NCI-H460 (cell line): ENCODE measurements at places on chromosomes 5 and 9. TPM values are rescaled to one million over a fixed set of nuclear protein-coding genes. Genes with fewer than 3 reads are reported as not detected.

PCDH1 gene
- 3.3 TPM in 2 replicates for total RNA-seq

LECT2 gene
- not detected in 2 replicates for total RNA-seq

GZMA gene
- total RNA-seq = not detected in 2 replicates

SIGMAR1 gene
- total RNA-seq = 80.3 and 83.5 TPM in 2 replicates

CER1 gene
- not detected in 2 replicates for total RNA-seq

KCNV2 gene
- total RNA-seq = not detected in 2 replicates

LCN15 gene
- not detected in 2 replicates for total RNA-seq

LCN9 gene
- total RNA-seq = not detected in 2 replicates

LHX6 gene
- 0.10 and 0.98 TPM in 2 replicates for total RNA-seq

GALNT12 gene
- 8.6 and 8.8 TPM in 2 replicates for total RNA-seq

LEAP2 gene
- 1.6 and 1.8 TPM in 2 replicates for total RNA-seq

PCDHAC1 gene
- total RNA-seq = 0.92 and 1.1 TPM in 2 replicates

CA9 gene
- total RNA-seq = 10.1 and 13.7 TPM in 2 replicates

MED27 gene
- 23.5 and 24.7 TPM in 2 replicates for total RNA-seq

CACNA1B gene
- total RNA-seq = not detected in 2 replicates

EPB41L4B gene
- total RNA-seq = 23.1 and 24.5 TPM in 2 replicates

DRD1 gene
- total RNA-seq = not detected in 2 replicates

OMD gene
- not detected in 2 replicates for total RNA-seq

PHF24 gene
- not detected in 2 replicates for total RNA-seq

ZNF462 gene
- total RNA-seq = 9.2 and 10.7 TPM in 2 replicates

TTC23L gene
- total RNA-seq = 0.12 TPM in 1 of 2 replicates, not detected in the other

GFPT2 gene
- 10.6 and 12.5 TPM in 2 replicates for total RNA-seq

C9orf153 gene
- 0.14 and 0.40 TPM in 2 replicates for total RNA-seq

IL4 gene
- not detected in 2 replicates for total RNA-seq

PSIP1 gene
- total RNA-seq = 72.1 and 74.8 TPM in 2 replicates

PDE8B gene
- 1.5 and 1.9 TPM in 2 replicates for total RNA-seq

RAI14 gene
- total RNA-seq = 13.1 and 15.9 TPM in 2 replicates

POLR1E gene
- total RNA-seq = 37.1 and 38.7 TPM in 2 replicates

ARHGEF28 gene
- 32.2 and 35.2 TPM in 2 replicates for total RNA-seq

AK8 gene
- 0.42 and 2.6 TPM in 2 replicates for total RNA-seq

TAF11L10 gene
- total RNA-seq = not detected in 2 replicates

WHRN gene
- total RNA-seq = 7.2 and 8.1 TPM in 2 replicates

ST8SIA4 gene
- 7.0 and 7.7 TPM in 2 replicates for total RNA-seq

CDH9 gene
- total RNA-seq = not detected in 2 replicates

PROB1 gene
- total RNA-seq = 1.5 and 1.8 TPM in 2 replicates

SPINK6 gene
- total RNA-seq = 0.52 and 0.59 TPM in 2 replicates

CARD9 gene
- total RNA-seq = 0.22 and 0.32 TPM in 2 replicates

C9 gene
- total RNA-seq = not detected in 2 replicates

UBE2D2 gene
- total RNA-seq = 126 and 143 TPM in 2 replicates

PAIP1 gene
- 170 and 180 TPM in 2 replicates for total RNA-seq

ENHO gene
- total RNA-seq = not detected in 2 replicates

AGTPBP1 gene
- 35.1 and 38.3 TPM in 2 replicates for total RNA-seq

BARX1 gene
- total RNA-seq = 0.37 and 1.2 TPM in 2 replicates

VDAC1 gene
- 438 and 448 TPM in 2 replicates for total RNA-seq

ADGRD2 gene
- not detected in 2 replicates for total RNA-seq

PTGR1 gene
- 328 and 351 TPM in 2 replicates for total RNA-seq

HAVCR2 gene
- total RNA-seq = not detected in 2 replicates
